ENCODE measurements at places on chromosomes 3 and 15.

DNA sequence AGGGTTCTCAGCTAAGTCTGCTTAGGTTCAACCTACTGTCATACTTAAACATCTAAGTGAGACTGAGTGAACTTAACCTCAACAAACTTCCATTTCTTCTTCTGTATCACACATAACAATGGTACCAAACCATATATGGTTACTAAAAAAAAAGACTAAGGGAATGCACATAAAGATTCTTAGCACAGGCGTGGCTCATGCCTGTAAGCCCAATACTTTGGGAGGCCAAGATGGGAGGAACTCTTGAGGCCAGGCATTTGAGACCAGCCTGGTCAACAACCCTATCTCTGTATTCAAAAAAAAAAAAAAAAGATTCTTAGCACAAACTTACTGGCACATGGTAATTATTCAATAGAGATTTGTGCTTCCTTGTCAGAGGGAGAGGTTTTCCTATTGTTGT is 57.9 kb downstream of the ACAP2 start:
- no peak for DNase-seq

DNA sequence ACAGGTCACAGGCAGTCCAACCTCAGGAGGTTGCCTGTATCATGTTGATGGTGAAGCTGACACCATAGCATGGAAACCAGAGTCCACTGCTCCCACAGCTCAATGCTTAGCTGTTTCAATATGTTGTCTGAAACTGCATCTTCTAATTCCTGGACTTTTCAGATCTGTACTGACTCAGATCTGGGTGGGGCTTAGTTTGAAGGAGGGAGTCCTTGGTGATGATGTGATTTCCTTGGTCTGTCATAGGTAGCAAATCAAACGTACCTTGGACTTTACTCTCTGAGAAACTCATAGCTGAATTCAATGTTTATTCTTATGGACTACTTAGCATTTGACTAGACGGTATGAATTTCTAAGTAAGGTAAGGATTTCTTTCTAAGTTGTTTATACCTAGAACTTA is at the start of gene HHLA2:
HHLA2 (plus strand) TSS at position 310 of the 400 bp plus-strand sequence. CDS start 55,266 bp downstream, outside the sequence.
- DNase-seq, result no peak

DNA sequence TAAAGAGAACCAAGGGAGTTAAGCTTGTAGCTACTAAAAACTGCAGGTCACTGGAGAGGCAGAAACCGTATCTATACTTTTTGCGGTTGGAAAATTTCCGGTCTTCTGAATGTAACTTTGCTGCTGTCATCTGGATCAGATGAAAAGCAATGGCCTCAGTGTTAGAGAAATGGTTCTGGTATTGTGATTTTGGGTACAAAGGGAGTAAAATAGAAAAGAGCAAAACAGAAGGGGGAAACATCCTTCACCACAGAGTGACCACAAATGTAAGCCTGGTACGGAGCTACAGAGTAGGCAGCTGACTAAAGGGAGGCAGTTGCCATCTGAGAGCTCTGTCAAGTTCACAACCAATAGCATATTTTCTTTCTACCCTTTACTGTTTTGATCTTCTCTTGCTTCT is 5.6 kb downstream of the CD96 start:
- no peak for DNase-seq

DNA sequence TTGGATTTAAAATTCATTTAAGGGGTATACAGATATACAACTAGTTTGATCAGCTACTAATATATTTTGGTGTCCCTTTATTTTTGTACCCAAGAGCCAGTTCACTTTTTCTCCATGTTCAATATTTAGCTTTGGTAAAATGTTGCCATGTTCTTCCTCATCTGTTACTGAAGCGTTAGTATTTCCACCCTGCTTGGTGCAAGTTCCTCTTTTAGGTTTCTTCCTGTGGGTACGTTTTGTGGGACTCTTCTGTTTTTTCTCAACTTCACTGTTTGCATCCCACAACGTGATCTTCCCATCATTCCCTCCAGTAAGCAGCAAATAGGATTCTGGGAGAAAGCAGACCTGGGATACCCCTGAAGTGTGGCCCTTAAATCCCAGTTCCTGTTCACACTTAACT is 14.1 kb downstream of the WDR53 start:
- no peak for DNase-seq

DNA sequence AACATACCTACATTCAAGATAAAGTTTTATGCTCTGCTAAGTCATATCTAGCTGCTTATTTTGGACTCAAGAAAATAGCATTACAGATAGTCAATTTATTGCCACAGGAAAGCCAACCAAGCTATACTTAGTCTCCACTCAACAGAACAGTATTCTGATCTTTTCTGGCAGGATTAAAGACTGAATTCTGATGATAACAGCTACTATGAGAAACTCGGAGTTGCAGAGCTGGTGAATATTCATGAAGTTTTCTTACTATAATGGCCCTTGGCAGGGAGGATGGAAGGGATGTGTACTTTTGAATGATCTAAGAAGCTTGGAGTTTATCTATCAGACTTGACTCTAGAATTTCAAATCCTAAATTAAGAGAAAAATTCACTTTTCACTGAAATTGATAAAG is 237.7 kb downstream of the CTNNB1 start:
- no peak for DNase-seq

Data from urothelium cell line (cell line).